ENCODE measurements at places on chromosomes 7 and 10. TPM values are rescaled to one million over a fixed set of nuclear protein-coding genes. Genes with fewer than 3 reads are reported as not detected.

- DNase-seq: peak; percentile 91
Observed at GRCh38 chr7:117124591-117125220, 171.4 kb downstream of the ST7 start.

DNA sequence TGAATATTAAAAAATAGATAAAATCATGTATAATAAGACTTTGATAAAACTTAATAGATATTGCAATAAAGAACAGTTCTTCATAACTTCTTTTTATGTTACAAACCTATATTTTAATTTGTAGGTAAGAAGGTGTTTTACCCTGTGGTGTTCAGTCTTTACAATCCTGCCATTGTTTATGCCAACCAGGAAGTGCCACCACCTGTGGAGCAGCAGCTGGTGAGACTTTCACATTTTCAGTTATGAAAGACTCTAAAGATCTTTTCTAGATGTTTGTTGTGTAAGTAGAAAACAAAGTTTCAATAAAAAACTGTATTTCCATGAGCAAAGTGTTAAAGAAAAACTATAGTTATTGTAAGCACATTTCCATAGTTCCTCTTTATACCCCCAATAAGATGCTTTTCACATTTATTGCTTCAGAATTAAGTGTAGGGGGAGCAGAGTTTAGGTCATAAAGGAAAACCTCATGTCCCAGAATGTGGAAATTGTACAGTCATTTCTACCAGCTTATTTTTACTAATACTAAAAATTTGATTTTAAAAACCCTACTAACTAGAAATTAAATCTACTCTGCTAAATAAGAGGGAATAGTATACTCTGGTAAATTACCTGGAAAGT, 28.7 kb downstream of the CSGALNACT2 start:
- no peak for DNase-seq

Gene ACTL6B
- not detected for total RNA-seq

DNA sequence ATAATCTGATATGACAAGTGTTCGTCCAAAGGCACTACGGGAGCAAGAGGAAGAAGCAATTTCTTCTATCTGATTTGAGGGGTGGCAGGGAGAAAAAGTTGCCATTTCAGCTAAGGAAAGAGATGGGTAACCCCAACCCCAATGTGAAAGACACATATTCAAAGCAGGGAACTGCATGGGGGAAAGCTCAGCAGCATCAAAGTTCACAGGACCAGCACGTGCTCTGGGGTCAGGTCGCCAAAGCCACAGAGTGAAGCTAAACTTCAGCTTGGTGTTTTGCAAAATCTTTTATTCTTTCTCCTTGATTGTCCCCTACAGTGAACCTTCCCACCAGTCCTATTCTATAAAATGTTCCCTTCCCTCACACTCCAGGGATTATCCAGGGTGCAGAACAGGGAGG, 112.8 kb upstream of the PPP2R2D start:
- no peak for DNase-seq

DNA sequence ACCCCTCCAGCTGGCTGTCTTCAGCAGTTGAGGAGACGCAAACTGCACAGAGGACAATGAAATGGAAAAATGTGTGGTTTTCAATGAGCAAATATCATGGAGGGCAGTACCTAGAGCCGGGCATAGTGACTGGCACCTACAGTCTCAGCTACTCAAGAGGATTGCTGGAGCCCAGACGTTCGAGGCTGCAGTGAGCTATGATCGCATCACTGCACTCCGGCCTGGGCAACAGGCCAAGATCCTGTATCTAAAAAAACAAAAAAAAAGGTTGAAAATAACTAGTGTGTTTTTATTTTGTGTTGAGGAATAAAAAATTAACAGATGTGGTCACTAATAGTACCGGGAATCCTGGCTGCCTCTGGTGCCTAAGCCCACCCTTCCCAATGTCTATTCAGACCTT, 345.5 kb downstream of the GALNT17 start:
- no peak for DNase-seq

Gene ZCCHC24
- 90.8 TPM for total RNA-seq

- no peak for DNase-seq
Observed at GRCh38 chr7:98982686-98983085, 104.4 kb downstream of the TRRAP start.

Gene CYP3A7
- not detected for total RNA-seq

Gene PDZD7
- total RNA-seq: 0.55 TPM

- DNase-seq: no peak
Observed at GRCh38 chr10:117345143-117345542, 30.1 kb downstream of the PDZD8 start.

GRCh38 chr10:95655571-95656290, 780 bp downstream of the ALDH18A1 start:
- DNase-seq: no peak

DNA sequence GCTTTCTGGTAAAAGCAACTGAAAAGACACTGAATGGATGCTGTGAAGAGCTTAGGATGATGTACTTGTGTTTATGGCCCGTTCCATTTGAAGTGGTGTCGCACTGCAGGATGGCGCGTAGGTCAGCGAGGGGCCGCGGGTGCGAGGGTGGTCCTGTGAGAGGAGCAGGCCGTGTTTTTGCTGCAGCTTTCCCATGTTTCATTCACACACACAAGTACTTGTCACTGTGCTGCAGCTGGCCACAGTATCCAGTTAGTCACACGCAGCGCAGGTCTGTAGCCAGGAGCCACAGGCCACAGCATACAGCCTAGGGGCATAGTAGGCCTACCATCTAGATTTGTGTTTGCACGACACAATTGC, 23.2 kb downstream of the WIPI2 start:
- peak; percentile 53 for DNase-seq

- DNase-seq: no peak
Observed at GRCh38 chr10:85238676-85239075, 910.3 kb downstream of the CCSER2 start.

Gene RET
- total RNA-seq: 0.64 TPM

DNA sequence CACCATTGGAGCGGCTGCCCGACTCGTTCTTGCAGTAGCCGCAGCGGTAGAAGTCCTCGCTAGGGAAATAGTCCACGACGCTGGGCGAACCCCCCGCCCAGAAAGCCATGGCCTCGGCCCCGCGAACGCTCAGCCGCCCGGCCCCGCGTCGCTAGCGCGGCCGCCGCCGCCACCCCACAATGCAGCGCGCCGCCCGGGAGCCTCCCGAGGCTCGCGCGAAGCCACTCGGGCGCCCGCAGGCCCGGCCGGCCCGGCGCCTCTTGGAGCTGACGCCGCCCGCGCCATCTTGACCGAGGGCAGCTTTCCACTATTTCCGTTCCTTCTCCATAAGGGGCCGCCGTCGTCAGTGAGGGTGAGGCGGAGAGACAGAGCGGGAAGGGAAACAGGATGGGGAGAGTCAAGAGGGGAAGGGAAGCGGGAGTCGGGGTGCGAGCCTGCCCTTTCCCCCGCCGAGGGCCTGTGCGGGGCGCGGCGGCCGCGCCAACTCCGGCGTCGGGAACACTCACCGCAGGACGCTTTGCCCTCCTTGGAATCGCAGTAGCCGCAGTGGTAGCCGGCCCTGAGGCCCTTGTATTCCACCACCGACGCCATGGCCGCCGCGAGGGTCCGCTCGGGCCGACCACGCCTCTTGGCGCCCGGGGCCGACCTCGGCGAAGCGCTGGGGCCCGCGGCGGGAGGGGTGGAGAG, at the start of gene ATE1:
Gene ATE1 (minus strand): TSS at position 191 of the 687 bp plus-strand sequence. CDS start 82 bp downstream, at position 109.
- peak; percentile 97 for DNase-seq

GRCh38 chr7:55077561-55078410, 59.0 kb downstream of the EGFR start:
- DNase-seq: no peak

GRCh38 chr7:64541438-64542359, 21.2 kb downstream of the ZNF680 start:
- DNase-seq: no peak

DNA sequence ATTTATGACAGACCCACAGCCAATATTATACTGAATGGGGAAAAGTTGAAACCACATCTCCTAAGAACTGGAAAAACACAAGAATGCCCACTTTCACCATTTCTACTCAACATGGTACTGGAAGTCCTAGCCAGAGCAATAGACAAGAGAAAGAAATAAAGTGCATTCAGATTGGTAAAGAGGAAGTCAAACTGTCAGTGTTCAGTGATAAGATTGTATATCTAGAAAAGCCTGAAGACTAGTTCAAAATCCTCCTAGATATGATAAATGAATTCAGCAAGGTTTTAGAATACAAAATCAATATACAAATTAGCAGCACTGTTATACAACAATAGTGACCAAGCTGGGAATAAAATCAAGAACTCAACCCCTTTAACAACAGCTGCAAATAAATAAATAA, 6.9 kb upstream of the ZNF138 start:
- DNase-seq: no peak

- DNase-seq: no peak
Observed at GRCh38 chr10:122099562-122099961, 110.6 kb downstream of the TACC2 start.

DNA sequence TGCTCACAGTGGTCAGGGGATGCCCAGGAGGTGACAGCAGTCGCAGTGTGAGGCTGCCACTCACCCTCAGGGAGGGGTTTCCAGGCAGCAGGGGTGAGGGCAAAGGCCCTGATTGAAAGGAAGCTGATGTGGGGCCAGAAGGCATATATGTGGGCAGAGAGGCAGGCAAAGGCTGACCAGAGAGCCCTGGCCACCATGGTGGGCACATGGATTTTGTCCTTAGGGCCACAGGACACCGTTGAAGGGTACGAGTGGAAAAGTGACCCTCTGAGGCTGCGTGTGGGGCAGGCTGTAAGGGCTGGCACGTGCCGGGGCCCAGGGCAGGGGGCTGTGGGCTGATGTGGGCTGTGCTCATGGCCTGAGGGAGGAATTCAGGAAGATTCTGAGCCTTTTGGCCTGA, 57.5 kb upstream of the ZNF32 start:
- no peak for DNase-seq

- DNase-seq: no peak
Observed at GRCh38 chr10:129045599-129045998, 421.4 kb upstream of the MGMT start.

GRCh38 chr7:143416565-143417149, 8.0 kb upstream of the EPHA1 start:
- no peak for DNase-seq

Gene OR6B1
- total RNA-seq: not detected

GRCh38 chr10:13915710-13916109, 328.9 kb downstream of the PRPF18 start:
- DNase-seq: no peak

GRCh38 chr10:48240196-48240595, 34.3 kb downstream of the FRMPD2 start:
- no peak for DNase-seq

Gene PIP
- total RNA-seq: not detected

Gene RSPH10B
- total RNA-seq: not detected

GRCh38 chr7:128938544-128939074, 882 bp downstream of the IRF5 start:
- DNase-seq: no peak

DNA sequence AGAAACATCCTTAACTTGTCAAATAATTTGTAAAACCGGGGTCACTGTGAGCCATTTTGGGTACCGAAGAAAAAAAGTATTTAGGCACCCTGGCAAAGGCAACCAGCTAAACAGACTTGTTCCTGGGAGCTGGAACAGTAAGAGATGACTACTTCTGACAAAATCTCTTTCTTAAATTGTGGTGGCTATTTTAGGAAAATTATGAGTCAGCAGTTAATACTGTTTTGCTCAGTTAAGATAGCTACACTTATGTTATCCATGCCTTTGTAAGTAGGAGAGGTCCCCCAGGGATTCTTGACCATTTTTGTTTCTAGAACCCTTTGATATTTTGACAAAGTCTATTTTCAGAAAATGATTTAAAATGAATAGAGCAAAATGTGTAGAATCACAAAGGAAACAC, 68.7 kb downstream of the TAX1BP1 start:
- DNase-seq: no peak

Gene LRRC4
- total RNA-seq: 6.5 TPM

DNA sequence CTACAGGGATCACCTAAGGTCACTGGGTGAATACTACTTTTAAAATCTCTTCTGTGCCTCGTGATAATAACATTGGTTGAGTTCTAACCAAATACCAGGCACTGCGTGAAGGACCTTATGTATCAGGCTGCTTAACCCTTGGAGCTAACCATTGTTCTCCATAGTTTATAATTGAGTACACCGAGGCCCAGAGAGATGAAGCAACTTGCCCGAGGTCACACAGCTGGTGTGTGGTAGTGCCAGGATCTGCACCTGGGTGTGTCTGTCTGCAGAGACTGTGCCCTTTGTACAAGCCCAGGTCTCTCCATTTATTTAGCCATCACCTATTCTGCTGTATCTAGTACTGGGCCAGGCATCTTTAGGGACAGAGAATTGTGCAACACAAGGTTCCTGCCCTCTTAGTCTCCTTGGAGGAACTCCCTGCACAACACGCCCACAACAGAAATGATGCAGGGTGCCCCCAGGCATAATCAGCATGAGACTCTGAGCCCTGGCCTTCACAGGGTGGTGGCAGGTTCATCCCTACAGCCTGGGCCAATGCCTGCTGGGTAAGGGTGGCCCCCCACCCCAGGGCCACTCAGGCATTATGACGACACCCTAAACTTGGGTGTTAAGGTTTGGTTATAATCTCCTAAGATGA, 31.5 kb downstream of the UNC5B start:
- DNase-seq: no peak

Measured in mesenteric fat pad (tissue), 1 donor.